ENCODE measurements at places on chromosomes 13 and 19.
A peak's percentile ranks its signal among the peaks of the same experiment; 100 is the strongest.

- H3K27me3 ChIP-seq, result no peaks in the 10 kb centered on the region
- no peaks in the 10 kb centered on the region for H3K36me3 ChIP-seq
- DNase-seq, result no peak
- peaks cover 5% of the 10 kb centered on the region for H3K4me1 ChIP-seq
- H3K4me3 ChIP-seq, result no peak overlapping the region
- no peak overlapping the region for H3K27ac ChIP-seq
Measured at GRCh38 chr13:95499811-95500712, 52.5 kb upstream of the CLDN10 start.

DNA sequence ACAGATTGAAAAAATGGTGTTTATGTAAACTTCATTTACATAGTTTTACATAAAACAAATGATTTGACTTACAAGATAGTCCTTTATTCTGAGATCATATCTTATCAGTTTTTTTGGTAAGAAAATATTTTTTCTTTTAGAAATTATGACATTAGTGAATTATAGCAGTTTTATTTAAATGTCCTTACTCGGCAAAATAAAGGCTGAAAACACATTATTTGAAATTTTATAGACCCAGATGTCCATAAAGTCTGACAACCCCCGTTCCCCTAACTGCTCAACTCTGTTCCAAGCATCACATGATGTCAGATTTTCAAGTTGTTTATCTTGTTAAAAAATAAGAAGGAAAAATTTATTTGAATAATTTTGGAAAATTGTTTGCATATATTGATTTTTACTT, 46.7 kb upstream of the RFC3 start:
- no peaks in the 10 kb centered on the region for H3K36me3 ChIP-seq
- no peak for DNase-seq
- no peak overlapping the region for H3K4me3 ChIP-seq
- H3K4me1 ChIP-seq, result no peaks in the 10 kb centered on the region
- no peak overlapping the region for H3K27ac ChIP-seq

- H3K4me3 ChIP-seq, result no peak overlapping the region
- no peaks in the 10 kb centered on the region for H3K4me1 ChIP-seq
- H3K27me3 ChIP-seq, result no peaks in the 10 kb centered on the region
- no peak overlapping the region for H3K27ac ChIP-seq
- no peak for DNase-seq
- H3K36me3 ChIP-seq, result no peaks in the 10 kb centered on the region
Measured at GRCh38 chr13:24606486-24607170, 73.6 kb upstream of the ATP12A start.

- H3K27me3 ChIP-seq, result no peaks in the 10 kb centered on the region
- H3K4me3 ChIP-seq, result no peak overlapping the region
- H3K36me3 ChIP-seq, result peaks cover 28% of the 10 kb centered on the region
Measured at GRCh38 chr13:99383946-99384345, 76.7 kb upstream of the GPR183 start.

DNA sequence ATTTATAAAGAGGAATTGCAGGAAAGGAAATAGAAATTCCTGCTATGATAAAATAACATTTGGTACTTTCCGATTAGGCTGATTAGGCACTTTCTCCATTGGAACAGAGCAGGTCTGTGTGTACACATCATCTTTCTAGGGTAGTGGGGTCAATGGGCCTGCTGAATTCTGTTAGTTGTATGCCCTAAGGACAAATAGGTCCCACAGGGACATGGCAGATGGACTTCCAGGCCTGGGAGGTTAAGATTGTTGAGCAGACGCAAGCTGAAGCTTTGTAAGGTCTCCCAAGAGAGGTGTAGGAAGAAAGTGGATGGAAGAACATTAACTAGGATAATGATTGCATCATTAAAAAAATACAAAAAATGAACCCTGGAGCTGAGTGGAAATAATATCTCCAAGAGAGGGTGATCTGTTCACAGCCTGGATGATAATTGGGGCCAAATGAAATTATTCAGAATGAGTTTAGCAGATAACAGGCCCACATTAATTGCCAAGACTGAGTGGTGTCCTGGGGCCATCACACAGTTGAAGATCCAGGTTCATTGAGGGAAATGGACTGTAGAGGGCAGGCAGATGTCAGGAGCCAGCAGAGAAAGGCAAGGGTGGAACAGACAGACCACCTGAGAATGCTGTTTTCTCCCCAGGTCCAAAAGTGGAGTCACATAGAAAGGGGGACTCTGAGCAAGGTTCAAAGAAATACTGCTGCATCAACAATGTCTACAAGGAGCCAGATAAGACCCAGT, 215.1 kb downstream of the DNAJC15 start:
- no peak overlapping the region for H3K4me3 ChIP-seq
- DNase-seq, result no peak
- no peaks in the 10 kb centered on the region for H3K36me3 ChIP-seq
- H3K4me1 ChIP-seq, result no peaks in the 10 kb centered on the region

DNA sequence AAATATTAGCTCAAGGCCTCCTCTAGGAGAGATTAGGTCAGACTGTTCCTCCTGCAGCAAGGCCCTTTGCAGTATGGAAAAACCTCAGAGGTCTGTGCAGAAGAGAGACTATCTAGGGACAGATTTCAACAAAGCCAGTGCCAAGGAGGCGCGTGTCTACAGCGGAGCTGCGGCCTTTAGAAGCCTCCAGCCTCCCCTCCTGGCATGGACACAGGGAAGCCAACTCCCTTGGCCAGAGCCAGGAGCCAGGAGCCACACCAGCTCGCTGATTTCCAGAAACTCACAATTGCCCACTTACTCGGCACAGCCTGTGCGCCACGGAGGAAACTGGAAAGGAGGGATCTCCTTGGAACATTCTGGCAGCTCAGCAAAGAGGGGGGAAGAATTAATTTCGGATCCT, 63.4 kb downstream of the INSR start:
- peak overlapping the region; percentile 87 for H3K27ac ChIP-seq
- no peak overlapping the region for H3K4me3 ChIP-seq
- peaks cover 31% of the 10 kb centered on the region for H3K4me1 ChIP-seq
- H3K36me3 ChIP-seq, result no peaks in the 10 kb centered on the region
- peak; percentile 92 for DNase-seq

- no peaks in the 10 kb centered on the region for H3K27me3 ChIP-seq
- no peaks in the 10 kb centered on the region for H3K36me3 ChIP-seq
- H3K4me1 ChIP-seq, result peaks cover 48% of the 10 kb centered on the region
- DNase-seq, result no peak
- no peak overlapping the region for H3K4me3 ChIP-seq
Measured at GRCh38 chr19:6087074-6087571, 23.2 kb downstream of the RFX2 start.
